ENCODE measurements at places on chromosomes 11 and 22.

DNA sequence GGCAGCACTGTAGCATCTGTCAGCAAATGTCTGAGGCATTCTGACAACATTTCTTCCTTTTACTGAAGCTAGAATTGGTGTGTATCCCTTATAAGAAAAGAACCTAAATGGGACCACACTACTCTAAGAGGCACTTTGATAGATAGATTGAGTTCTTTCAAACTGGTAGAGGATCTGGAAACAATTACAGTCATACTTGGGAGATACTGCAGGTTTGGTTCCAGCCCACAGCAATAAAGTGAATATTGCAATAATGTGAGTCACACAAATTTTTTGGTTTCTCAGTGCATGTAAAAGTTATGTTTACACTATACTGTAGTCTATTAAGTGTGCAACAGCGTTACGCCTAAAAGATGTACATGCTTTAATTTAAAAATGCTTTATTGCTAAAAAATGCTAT is 96.9 kb downstream of the SBF2 start:
- DNase-seq: no peak

- DNase-seq: no peak
Observed at GRCh38 chr11:33734441-33735270, 1.6 kb downstream of the CD59 start.

DNA sequence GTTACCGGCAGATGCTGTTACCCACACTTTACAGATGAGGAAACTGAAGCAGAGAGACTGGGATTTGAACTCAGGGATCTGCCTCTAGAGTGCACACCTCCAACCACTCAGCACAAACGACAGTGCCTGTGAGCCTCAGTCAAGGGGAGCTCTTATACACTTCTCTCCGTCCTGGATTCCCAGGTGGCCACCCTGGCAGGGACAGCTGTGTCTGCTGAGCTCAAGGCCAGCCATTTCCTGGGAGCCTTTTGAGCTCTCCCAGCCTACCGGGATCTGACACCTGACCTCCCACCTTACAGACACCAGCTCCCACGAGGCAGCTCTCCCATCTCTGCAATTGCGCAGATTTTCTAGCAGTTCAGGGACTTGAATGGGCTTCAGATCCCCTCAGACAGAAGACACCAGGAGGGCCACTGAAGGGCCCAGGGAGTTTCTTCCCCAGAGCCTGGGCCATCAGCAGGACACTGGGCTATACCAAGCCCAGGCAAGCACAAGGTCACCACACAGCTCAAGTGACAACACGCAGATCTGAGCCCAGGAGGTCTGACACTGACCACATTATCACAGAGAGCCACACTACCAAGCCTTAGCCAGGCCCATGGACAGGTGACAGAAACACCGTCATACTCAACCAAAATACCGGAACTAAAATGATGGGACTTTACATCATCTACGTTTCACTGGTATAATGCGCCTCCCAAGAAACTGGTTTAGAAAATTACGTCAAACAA is 17.1 kb downstream of the PDGFB start:
- no peak for DNase-seq

DNA sequence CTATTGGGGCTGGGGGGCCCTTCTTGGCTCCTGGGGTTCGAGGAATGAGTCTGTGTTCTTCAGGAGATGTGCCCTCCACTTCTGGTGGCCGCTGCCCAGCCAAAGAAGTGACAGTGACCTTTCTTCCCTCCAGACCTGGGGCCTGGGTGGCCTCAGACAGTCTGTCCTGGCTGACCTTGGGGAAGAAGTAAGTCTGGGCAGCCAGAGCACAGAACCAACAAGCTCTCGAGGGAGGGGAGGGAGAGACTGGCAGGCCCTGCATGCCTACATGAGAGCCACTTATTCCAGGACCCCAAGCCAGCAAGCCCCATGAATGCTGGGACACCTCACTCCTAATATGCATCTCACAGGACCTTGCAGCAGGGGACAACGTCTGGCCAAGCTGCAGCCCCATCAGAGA is 27.1 kb upstream of the STK33 start:
- DNase-seq: no peak

DNA sequence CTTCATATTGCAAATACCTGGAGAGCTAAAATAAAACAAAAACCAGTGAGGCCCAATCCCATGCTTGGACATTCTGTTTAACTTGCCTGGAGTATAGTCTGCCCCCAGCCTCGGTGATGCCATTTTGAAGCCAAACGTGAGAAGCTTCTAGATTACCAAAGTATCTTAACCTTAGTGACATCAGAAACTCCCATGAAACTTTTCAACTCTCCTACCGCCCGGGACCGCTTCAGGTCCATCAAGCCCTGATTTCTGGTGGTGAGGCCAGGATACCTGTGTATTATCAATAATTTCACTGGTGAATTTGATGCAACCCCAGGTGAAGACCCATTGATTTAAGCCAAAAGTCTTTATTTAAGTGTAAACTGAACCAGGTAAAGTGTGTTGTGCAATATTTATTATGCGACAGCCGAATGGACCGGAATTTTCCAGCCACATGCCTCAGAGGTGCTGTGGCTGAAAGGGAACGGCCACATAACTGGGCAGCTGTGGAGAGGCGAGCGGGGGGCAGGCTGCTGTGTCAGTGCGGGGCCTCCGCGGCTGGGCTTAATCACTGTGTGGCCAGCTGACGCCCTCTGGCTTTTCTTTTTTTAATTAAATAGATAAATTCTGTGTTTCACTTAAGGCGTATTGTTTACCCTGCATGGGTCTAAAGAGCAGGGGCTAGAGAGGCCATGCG is 385.5 kb upstream of the B3GAT1 start:
- no peak for DNase-seq

- peak; percentile 35 for DNase-seq
Observed at GRCh38 chr11:117908109-117908895, 20.9 kb downstream of the TMPRSS13 start.

- no peak for DNase-seq
Observed at GRCh38 chr11:125053167-125053566, 9.9 kb upstream of the SLC37A2 start.

DNA sequence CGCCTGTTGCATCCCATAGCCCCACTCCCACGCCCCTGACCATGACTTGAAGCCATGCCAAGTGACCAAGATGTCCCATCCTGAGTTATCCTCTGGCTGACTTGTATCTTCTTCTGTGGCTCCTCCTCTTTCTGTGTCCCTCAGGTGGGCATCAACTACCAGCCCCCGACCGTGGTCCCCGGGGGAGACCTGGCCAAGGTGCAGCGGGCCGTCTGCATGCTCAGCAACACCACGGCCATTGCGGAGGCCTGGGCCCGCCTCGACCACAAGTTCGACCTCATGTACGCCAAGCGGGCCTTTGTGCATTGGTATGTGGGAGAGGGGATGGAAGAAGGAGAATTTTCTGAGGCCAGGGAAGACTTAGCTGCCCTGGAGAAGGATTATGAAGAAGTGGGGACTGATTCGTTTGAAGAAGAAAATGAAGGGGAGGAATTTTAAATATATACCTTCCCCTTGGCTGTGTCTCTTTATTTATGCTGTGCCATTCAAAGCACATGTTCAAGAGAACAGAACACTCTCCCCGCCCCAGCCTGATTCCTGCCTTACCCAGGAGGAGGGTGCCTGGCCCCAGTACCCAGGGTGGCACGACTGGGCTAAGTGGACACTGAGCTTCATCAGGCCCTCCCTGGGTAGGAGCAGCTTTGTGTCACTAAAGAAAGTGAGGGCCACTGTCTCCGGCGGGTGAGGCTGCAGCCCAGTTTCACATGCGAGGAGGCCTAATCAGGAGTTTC is 19.1 kb upstream of the USP18 start:
- DNase-seq: no peak

DNA sequence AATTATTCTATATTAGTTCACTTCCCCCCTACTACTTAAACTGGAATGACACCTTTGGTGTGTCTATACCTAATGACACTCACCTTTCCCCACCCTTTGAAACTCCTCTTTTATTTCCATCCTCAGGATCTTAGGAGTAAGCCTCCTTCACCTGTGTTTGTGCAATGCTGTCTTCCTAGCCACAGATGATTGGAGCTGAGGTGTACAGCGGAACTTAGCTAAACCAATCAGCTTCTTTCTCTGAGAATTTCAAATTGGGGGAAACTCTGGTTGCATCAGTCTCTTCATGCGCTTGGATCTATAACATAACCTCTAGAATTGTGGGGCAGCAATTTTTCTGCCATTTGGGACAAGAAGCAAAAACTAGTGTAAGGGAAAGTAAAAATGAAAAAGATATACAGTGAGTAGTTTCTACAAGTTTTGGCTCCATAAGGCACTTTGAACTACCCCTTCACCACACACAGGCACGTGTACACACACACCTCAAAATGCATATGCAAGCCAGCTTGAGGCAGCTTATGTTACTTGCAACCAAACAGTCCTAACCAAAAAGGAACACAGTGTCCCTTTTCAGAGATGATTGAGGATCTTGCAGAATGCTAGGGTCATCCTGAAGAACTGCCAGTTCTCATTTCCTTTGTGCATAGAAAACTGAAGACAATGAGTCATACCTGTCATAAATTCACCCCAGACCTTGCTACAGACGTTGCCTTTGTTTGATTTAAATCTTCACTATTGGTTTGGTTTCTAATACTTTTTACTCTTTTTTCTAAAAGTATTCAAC is 36.0 kb upstream of the LDLRAD3 start:
- DNase-seq: no peak

DNA sequence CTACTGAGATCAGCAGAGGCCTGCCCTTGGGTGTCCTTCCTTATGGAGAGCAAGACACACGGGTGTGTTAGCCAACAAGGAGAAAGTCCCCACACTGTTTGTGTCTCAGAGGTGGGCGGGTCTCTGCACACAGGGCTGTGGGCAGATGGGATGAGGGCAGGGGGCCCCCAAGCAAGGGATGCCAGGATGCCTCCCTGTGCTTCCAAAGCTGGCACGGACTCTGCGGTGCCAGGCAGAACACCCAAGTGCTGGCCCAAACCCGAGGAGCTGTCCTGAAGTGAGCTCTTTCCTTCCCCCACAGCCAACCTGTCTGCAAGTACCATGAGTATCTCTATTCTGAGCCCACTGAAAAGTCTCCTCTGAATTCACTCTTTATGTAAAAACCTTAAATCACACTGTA is 273.3 kb downstream of the CTTN start:
- DNase-seq: no peak

DNA sequence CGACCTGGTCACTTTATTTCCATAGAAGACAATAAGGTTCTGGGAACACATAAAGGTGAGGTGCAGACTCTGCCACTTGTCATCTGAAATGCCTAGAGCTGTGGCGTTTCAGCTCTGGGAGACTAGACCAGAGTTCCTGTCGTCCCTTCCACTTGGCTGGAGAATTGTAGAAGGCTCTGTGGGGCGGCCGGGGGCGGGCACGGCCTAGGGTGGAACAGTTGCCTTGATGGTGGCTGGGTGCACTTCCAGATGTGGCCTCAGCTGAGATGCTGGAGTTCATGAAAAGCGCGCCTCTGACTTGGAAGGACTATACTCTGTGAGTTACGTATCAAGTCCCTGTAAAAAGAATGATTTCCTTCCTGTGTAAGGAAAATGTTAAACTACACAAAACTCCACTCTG is 16.8 kb downstream of the TRMU start:
- DNase-seq: no peak

GRCh38 chr11:1765871-1766718 is 2.4 kb upstream of the CTSD start:
- no peak for DNase-seq

GRCh38 chr11:117911694-117912093 is 17.5 kb downstream of the TMPRSS13 start:
- DNase-seq: peak; percentile 33

- no peak for DNase-seq
Observed at GRCh38 chr11:27012234-27012921, 18.5 kb downstream of the FIBIN start.

DNA sequence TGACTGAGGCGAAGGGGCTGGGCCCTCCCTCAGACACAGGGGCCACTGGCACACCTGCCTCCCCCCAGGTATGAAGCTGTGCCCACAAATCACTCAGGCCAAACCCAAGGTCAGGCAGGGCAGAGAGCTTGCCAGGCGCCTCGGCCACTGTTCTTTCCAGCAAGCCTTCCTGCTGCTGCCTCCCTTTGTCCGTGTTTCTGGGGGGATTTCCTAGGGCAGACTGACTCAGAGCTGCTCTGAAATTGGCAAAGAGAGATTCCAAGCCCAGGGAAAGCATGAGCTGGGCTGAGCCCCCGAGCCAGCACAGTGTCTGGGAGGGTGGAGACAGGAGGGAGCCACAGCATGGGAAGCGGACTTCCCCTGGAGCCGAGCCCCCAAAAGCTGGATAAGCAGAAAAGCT is 33.2 kb downstream of the PPP2R1B start:
- DNase-seq: no peak

DNA sequence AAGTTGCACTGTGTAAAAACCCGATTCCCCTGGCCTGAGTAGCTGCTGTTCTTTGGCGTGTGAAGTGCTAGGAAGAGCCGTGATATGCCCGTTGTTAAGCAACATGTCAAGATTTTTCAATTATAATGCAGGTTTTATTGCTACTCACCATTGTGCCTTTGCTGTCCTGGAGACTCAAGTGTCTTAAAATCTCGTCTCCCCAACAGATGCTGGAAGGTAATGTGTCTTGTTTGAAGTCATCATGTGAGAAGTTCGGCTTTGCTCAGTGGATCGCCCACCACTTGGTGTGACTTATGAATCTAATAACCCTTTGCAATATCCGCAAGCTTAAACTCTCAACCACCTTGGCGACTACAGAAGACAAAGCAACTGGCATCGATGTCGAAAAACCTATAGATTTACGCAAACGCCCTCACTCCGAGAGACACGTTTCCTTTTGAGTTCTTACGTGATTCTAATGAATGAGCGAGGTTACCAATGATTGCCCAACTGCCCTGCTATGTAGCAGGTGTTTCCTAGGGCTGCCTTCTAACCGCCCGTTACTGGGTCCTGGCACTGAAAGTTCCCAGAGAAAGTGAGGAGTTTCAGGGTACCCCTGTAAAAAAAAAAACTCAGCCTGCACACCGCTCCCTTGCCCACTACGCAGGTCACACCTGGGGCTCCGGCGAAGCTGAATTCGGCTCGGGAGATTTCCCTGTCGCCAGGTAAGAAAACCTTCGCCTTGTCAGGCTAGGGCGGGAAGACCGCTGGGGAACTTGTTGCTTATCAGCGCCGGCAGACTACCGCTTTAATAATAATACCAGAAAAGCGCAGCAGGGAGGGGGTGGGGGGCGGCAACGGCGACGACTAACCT is 21.2 kb upstream of the BDNF start:
- DNase-seq: no peak

DNA sequence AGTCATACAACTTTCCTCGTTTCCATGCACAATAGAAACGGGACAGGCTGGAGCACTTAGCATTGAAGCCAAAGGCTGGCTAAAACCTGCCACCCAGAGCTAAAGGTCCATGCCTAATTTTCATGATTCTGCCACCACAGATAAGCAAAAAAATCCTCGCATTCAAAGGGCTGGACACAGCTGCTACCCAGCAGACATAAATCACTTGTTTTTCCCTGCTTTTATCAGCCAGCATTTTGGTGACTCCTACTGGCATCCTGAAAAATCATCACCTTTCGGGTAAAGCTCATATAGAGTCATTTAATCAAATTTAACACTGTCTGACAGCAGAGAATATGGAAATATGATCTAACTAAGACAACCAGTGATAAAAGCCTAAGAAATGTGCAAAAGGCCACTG is 37.9 kb downstream of the ALG9 start:
- no peak for DNase-seq

DNA sequence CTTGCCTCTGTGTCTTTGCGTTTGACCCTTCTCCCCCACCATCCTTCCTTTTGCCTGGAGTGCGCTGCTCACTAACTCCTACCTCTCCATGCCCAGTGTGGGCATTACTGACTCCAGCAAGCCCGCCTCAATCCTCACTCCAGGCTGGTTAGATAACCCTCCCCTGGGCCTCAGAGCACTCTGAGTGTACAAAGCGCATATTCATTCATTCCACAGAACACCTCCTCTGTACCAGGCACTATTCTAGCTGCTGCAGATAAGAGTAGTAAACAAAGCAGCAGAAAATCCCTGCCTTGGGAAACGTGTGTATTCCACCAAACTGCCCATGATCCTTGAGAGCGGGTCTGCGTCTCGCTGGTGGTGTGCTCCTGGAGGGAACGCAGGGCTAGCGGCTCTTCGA is 3.2 kb downstream of the SLC22A8 start:
- no peak for DNase-seq

Measured in activated CD8-positive, alpha-beta memory T cell treated with anti-CD3 and anti-CD28 coated beads for 24 hours (primary cell).